ENCODE measurements at places on chromosomes 3 and 15.

GRCh38 chr3:184696697-184697096, 15.2 kb downstream of the MAGEF1 start:
- DNase-seq: no peak

GRCh38 chr3:100869787-100870186, 123.4 kb downstream of the ABI3BP start:
- DNase-seq: no peak

GRCh38 chr15:35040339-35041255, 44.5 kb downstream of the NANOGP8 start:
- no peak for DNase-seq

DNA sequence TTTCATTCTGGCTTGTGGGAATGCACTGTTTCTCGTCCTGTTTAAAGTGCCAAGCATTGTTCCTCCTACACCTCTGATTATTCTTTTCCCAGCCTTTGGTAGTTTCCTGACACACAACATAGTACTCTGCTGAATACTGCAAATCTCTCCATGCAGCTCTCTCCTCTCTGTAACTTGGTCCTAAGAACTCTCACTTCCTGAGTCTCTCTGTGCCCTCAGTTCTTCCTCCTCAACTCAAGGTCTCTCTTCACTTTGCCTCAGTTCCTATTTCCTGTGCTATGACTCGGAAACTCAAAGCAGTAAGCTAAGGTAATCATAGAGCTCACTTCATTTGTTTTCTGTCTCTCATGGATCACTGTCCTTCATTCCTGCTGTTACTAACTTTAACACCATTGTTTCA, 113.4 kb downstream of the ZNF280D start:
- no peak for DNase-seq

DNA sequence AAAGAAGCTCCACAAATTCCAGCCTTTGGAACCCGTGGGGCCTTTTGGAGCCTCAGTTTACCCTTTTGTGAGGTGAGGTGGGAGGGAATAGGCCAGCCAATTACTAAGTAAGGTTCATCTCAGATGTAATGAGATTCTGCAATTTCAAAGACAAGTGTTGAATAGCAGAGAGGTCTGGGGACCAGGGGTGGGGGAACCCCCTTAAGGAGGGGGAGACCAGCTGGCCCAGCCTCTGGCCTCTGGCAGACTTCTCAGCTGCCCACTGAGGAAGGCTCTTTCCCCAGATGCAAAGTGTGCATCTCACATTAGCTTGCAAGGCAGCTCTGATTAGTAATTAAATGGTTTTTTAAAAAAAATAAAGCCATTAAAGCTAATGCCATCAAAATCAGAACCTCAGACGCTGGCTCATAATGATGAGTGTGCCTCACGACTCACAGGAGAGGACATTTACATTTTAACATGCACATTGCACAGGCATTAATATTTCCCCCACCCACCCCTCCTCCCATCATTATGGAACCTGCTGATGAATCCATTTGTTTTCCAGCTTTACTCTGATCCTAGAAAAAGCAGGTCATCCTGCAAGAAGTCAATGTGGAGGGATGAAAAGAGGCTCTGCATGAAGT, 176.7 kb upstream of the TLE3 start:
- DNase-seq: no peak

Data from CD4-positive, alpha-beta T cell treated with Interferon alpha-2 for 1 hour (primary cell).